Stimulated activated CD4-positive, alpha-beta T cell treated with anti-CD3 and anti-CD28 coated beads, Interleukin-2, amount 100 ng/mL, for 48 hours (primary cell): ENCODE measurements at places on chromosomes 6 and 20.

DNA sequence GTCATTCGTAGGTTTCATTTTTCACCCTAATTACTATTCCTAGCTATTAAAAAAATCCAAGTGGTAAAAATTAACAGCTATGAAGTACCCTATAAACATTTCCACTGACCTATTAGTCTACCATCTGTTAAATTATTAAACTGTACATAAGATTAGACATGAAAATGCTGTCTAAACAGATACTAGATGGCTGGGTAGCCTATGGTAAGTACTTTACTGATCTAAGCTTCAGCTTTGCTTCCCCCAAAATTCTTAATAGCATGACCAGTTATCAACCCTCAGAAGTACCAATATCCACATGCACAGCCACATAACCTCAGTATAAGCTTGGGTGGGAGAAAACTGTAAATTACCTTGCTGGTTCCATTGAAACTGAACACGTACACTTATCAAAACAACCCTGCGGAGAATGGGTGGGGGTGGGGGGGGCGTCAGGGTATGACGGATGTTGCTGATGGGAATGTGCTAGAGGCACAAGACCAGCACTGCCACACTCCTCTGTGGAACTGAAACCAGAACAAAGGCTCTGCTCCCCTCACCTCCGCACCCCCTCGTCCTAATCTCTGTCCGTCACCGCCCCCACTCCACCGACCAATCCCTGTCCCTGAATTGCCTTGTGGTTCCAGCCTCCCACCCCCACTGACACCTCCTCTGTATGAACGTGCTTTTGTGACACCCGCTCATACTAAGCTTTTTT is 45.3 kb downstream of the B4GALT5 start:
- peak; percentile 42 for DNase-seq

GRCh38 chr6:158766621-158767455 is 52.3 kb downstream of the EZR start:
- DNase-seq = no peak

- no peak for DNase-seq
These were observed 129.5 kb downstream of the CRYBG1 start for GRCh38 chr6:106490030-106490429.

GRCh38 chr20:53652090-53652858 is 58.6 kb upstream of the ZNF217 start:
- DNase-seq = no peak

GRCh38 chr6:159969204-159969912 is 476 bp downstream of the IGF2R start:
- peak; percentile 25 for DNase-seq

DNA sequence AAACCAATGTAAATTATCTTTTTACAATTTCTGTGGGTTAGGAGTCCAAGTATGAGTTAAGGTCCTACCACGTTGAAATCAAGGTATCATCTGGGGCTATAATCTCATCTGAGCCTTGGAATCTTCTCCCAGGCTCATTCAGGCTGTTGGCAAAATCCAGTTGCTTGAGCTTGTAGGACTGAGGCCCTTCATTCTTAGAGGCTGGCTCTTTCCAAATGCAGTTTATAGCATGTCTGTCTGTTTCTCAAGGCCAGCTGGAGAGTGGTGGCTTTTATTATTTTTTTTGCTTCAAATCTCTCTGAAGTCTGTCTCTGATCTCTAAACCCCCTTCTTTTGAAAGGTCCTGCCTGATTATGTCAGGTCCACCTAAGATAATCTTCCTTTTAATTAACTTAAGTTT is 177.2 kb upstream of the ASCC3 start:
- DNase-seq = no peak

GRCh38 chr20:39875492-39876110 is 813.4 kb downstream of the MAFB start:
- no peak for DNase-seq

DNA sequence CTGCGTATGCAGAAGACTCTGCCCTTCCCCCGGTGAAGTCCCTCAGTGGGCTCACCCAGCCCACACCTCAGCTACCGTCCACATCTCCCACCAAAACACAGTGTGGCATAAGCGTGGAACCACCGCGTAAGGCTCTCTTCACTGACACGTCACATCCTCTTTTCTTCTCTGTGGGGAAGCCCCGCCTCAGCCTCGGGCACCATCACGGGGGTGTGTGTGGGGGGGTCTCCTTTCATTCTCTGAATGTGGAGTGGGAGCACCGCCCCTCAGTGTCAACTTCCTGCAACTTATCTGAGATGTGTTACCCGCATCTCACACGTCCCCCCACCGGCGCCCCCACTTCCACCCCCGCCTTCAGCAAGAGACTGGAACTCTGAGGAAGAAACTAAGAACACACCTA is 388.4 kb upstream of the JARID2 start:
- peak; percentile 50 for DNase-seq

GRCh38 chr20:53660947-53661381 is 67.3 kb upstream of the ZNF217 start:
- no peak for DNase-seq

DNA sequence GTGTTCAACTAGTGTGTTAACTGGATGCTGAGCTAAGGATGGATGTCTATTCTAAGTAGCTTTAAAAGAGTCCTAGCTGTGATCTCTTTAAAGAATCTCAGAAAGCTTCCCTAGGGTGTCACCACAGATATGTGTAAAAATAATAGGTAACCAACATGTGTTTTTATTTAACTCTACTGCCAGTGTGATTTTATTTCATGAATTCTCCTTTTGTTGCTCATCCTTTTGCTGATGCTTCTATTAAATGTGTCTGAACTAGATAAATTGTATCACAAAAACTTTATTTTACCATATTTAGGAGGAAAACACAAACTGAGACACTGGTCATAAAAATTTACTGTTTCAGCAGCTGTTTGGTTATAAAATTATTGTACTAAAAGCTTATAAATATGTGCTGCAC is 809.4 kb upstream of the CITED2 start:
- DNase-seq = no peak

GRCh38 chr6:150343434-150343833 is 25.4 kb upstream of the IYD start:
- no peak for DNase-seq

- no peak for DNase-seq
These were observed 578.9 kb downstream of the HAO1 start for GRCh38 chr20:7361321-7361720.

DNA sequence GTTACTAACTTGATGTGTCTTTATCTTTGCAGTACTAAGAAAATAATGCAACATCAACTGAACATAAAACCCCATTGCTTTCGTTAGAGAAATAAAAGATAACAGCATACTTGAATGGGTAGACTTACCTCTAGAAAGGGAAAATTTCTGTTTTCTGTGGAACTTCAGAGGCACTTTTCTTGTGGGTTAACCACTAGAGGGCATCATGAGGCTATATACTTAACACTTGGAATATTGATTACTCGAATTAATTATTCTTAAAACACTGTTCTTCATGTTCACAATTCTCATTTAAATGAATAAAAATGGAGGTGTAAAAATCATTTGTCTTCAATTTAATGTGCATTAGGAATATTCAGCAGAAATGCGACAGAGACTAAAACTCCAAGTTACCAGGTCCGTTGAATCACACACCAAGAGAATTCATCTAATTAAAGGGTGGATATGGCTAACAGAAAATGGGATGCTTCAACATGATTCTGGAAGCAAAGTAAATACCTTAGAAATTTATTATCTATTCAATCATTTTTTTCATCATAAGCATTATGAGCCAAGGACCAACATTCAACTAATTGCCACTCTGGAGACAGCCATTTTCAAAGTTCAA is 330.8 kb upstream of the PREP start:
- no peak for DNase-seq

GRCh38 chr6:53608396-53608795 is 57.2 kb downstream of the KLHL31 start:
- no peak for DNase-seq

GRCh38 chr6:139732451-139732850 is 358.0 kb upstream of the CITED2 start:
- no peak for DNase-seq

- no peak for DNase-seq
These were observed 711.8 kb downstream of the PHF3 start for GRCh38 chr6:64347411-64347810.

DNA sequence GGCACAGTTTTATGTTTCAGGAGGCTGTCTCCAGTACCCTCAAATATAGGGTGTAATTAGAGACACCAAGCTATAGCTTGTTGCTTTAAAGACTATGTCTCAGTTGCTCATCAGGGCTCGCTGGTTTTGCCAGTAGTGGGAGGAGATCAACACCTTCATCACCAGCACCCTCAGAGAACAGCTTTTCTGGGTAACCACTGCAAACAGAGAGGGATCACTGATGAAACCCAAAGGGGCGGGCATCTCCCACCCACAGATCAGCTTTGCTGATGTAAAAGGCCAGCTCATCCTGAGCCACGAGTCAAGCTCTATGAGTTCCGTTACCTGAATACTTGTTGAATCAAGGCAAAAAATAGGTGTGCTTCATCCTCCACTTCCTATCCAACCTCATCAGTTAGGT is 187.7 kb downstream of the AIG1 start:
- no peak for DNase-seq
